ENCODE measurements at places on chromosomes 1 and 21. TPM values are rescaled to one million over a fixed set of nuclear protein-coding genes. Genes with fewer than 3 reads are reported as not detected.
A peak's percentile ranks its signal among the peaks of the same experiment; 100 is the strongest.

The VSIG8 gene
- not detected for total RNA-seq

The AADACL3 gene
- total RNA-seq, result not detected

The IGSF9 gene
- total RNA-seq, result 0.51 TPM

The CTTNBP2NL gene
- total RNA-seq, result 18.4 TPM

The GPR37L1 gene
- total RNA-seq, result 0.44 TPM

The RXRG gene
- not detected for total RNA-seq

The CYP4X1 gene
- total RNA-seq, result 1.3 TPM

The SMAP2 gene
- total RNA-seq, result 21.5 TPM

The SLC19A2 gene
- 10.8 TPM for total RNA-seq

The IL24 gene
- not detected for total RNA-seq

The SLC27A3 gene
- 8.0 TPM for total RNA-seq

DNA sequence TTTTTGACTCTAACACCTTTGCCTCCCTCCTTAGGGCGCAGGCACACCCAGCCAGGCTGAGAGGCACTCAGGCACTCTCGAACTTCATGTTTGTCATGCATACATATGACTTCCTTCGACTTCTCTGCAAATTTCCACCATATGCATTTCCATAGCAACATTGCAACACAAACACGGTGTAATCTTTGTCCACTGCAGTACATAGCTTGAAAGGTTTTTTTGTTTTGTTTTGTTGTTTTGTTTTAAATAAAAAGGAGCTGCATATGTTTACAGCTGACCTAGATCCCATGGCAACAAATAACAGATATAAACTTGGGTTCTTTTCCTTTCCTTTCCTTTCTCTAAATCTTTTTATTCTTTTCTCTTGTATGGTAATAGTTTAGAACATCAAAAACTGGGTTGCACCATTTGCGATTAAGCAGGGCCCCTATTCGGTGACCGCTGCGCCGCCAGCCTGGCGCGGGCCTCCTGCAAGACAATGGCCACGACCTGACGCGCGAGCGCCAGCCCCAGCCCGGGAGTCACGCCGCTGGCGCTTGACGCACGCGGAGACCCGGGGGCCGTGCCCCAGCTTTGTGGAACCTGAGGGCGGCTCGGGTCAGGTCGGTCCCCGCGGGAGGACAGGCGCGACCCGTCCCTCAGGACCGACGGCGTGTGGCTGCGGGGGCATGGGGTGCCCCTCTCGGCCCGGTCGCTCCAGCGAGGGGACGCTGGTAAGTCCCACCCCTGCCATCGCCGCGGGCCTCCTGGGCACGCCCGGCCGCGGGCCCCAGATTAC, 35.2 kb downstream of the CCN1 start:
- no peak for DNase-seq

DNA sequence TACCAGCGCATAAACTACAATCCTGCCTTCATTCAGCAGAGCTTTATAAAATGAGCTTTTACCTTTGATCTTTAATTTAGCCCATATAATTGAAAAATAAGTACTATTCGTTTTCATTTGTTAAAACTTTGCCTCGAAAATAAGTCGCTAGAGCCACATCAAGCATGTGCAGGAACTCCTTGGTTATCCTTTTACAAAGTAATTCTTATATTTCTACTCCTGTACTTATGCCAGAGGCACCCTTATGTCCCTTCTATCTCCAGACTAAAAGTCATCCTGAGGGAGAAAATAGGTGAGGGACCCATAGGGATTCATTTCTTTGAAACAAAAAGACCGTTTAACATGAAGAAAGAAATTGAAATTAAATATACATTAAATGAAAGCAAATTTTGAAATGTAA, 278.2 kb upstream of the C1orf105 start:
- no peak for DNase-seq

DNA sequence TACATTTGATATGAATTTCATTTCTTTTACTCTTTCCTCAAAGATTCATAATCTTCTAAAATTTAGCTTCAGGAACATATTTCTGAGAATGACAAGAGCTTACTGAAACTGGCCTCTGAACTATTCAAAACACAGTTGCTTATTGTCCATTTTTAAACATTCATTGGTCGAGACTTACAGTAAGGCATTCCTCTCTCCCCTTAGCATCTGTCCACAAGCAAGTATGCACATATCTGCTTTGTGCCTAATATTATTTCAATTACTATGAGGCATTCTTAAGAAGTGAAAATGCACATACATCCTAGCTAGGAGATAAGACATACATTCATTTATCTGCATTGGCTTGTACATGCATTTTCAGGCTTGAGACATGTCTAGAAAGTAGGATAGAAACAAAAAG, 488.7 kb downstream of the PTBP2 start:
- DNase-seq, result no peak

GRCh38 chr1:19405761-19406487, 79.4 kb downstream of the CAPZB start:
- no peak for DNase-seq

DNA sequence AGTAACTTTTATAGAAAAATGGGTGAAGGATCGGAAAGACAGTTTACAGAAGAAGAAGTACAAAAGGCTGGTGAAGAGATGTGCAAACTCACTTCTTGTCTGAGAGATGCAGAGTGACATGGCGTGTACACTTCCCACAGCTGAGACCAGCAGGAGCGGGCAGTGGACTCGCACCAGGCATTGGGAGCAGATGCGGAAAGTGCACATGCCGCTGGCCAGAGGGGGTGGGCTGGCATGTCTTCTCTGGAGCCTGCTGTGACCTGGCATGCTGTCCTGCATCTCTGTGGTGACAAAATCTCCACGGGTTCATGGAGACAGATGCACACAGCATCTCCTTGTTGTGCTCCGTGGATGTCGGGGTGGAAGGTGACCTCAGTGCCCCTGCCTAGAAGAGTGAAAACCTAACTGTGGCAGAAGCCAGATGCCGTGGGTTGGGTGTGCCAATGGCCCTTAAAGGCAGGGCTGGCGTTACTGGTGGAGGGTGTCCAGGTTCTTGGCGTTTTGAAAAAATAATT, 128.6 kb upstream of the COL6A1 start:
- no peak for DNase-seq

DNA sequence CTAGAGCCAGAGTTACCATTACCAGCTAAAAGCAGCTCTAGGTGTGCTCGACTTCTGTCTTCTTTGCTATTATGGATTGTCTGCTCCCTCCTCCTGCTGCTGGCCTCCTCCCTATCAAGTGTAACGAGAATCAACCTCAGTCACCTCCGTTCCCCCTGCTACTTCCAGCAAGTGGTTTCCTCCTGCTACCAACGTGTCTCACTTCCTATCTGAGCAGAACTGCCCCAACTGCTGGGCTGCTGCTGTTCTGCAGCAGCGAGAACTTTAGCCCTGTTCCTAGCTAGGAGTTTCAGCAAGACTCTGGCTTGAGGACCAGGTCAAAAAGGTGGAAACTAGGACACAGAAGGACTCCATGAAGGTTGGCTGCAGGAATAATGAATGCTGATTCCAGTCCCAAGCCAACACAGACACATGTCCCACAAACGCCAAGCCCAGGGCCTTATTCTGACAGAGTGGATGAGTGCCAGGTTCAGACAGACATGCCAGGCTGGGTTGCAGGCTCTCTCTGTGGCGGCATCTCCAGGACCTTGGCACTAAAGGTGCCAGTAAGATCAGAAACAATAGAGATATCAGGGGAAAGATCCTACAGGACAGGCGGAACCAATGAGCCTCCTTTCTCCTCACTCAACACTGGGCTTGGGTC, 46.9 kb downstream of the CD34 start:
- DNase-seq, result no peak

DNA sequence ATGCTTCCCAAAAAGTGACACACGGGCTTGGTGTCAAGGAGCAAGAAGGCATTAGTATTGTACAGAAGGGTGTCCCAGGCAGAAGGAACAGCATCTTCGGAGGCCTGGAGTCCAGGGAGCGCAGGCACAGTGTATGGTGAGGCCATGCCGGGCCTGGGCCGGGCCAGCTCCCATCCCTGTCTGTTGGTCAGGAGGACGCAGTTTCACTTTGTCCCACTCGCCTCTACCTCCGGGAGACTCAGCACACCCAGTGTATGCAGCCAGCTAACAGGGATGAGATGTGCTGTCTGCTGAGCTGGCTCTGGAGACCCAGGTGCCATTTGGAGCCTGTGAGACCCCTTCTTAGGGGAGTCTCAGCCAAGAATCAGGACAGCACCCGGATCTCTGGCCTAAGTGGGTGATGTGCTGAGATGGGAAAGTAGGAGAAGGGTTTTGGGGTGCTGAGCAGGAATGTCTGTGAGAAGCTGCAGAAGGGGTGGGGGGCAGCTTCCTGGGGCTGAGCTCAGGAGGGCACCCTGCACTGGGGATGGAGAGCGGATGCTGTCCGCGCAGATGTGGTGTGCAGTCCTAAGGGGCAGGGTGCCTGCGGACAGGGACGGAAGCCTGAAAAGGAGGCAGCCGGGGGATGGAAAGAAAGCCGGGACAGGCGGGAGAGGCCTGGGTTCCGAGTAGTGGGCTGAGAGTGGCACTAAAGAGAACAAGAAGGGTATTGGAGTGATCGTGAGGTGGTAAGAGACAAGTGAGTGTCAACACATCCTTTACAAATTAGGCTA, 25.7 kb downstream of the DMRTB1 start:
- no peak for DNase-seq

DNA sequence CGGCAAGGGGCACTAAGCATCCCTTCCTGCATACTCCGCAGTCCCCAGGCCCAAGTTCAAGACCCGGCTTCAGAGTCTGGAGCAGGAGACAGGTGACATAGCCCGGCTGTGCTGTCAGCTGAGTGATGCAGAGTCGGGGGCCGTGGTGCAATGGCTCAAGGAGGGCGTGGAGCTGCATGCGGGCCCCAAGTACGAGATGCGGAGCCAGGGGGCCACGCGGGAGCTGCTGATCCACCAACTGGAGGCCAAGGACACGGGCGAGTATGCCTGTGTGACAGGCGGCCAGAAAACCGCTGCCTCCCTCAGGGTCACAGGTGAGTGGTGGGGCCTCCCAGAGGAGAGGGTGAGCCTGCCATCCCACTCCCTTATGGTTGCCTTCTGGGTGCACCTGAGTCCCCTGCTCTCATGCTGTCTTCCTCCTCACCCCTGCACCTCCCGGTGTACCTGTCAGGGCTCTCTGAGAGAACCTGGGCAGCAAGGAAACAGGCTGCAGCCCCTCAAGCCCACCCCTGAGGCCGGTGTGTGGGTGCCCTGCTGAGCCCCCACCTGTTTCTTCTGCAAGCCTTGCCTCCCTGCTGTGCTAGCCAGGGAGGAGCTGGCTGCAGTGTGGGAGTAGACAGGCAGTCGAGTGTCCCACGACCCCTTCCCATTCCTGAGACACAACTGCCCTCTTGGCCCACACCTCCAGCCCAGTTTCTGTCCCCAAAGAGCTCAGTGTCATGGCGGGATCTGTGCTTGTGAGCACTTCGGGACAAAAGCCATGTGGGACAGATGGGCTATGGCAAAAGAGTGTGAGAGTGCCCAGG, 99.2 kb downstream of the TRIM11 start:
- DNase-seq, result no peak

DNA sequence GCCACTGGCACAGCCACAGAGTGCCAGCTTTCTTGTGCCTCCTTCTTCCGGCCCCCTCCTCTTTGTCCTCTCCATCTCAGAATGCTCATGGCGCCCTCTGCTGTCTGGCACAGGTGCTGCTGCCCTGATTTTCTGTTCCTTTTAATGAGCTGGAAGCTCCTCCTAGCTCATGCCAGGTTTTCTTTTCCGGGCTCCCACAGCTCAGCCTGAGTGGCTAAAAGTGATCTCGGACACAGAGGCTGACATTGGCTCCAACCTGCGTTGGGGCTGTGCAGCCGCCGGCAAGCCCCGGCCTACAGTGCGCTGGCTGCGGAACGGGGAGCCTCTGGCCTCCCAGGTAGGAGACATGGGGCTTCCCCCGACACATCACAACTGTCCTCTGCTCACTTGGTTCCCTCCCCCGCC, 18.7 kb downstream of the CNTN2 start:
- peak; percentile 36 for DNase-seq

All from Panc1 (cell line).